GM13977 (cell line): ENCODE measurements at places on chromosomes 1 and 21.

DNA sequence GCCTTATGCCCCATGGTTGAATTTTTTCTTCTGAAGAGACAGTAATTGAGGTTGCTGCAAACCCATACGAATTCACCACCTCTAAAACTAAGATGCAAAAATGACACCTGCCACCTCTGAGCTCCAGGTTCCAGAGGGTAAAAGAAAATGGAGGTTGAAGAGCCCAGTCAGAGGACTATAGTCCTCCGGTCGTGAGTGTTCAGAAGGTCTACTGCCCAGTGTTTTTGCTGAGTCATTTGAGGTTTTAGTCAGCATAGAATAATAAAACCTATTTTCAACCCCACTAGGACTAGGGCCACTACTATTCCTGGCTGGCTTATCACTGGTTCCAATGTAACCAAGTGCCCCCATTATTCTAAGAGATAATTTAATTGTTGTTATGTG, 12.9 kb upstream of the SLAMF7 start:
- DNase-seq = no peak

- peak; percentile 10 for DNase-seq
Observed at GRCh38 chr1:61950418-61950817, 208.1 kb downstream of the PATJ start.

GRCh38 chr1:18470671-18471355, 9.9 kb upstream of the KLHDC7A start:
- DNase-seq = no peak

DNA sequence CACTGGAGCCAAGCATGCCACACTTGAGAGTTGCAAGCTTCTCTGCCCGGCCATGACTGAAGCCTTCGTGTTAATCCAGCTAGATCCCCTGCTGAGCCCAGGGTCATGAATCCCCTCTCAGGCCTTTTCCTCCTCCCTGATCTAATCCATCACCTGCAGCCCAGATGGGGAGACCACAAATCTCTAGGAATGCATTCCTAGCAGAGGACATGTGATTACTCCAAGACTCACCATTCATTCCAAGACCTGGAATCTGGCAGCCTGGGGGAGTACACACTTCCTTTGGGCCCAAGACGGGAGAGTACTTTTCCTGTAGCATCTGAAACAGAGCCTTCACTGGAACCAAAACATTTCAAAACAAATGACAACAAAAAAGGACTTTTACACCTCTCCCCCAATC, 269.3 kb upstream of the NFIA start:
- no peak for DNase-seq

GRCh38 chr1:73980324-73981040, 217.5 kb downstream of the LRRIQ3 start:
- no peak for DNase-seq

GRCh38 chr1:185610954-185611353, 123.2 kb upstream of the HMCN1 start:
- DNase-seq = no peak

GRCh38 chr1:244369256-244370057, 82.3 kb downstream of the ADSS2 start:
- no peak for DNase-seq

DNA sequence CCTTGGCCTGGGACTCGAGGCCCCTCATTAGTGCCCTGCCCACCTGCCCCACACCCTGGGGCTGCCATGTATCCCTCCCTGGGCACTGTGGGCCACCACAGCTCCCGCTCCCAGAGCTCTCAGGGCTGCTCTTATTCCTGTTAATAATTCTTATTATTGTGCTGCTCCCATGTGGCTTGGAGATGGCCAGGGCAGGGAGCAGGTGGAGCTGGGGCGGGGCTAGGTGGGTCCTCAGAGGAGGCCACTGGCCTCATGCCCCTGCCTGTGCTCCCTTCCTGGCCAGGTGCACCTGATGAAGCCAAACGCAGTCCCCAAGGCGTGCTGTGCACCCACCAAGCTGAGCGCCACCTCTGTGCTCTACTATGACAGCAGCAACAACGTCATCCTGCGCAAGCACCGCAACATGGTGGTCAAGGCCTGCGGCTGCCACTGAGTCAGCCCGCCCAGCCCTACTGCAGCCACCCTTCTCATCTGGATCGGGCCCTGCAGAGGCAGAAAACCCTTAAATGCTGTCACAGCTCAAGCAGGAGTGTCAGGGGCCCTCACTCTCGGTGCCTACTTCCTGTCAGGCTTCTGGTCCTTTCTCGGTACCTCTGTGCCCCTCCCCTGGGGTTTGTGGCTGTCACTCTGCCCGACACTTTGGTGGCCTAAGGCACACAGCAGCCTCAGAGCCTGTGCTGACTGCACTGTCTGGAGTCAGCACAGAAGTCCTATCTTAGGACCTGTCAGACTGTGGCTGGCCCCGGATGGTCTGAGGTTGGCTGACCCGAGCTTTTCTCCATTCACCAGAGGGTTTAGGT, 34.1 kb downstream of the BMP8A start:
- DNase-seq = peak; percentile 83

- no peak for DNase-seq
Observed at GRCh38 chr1:219155135-219155534, 18.5 kb upstream of the LYPLAL1 start.

DNA sequence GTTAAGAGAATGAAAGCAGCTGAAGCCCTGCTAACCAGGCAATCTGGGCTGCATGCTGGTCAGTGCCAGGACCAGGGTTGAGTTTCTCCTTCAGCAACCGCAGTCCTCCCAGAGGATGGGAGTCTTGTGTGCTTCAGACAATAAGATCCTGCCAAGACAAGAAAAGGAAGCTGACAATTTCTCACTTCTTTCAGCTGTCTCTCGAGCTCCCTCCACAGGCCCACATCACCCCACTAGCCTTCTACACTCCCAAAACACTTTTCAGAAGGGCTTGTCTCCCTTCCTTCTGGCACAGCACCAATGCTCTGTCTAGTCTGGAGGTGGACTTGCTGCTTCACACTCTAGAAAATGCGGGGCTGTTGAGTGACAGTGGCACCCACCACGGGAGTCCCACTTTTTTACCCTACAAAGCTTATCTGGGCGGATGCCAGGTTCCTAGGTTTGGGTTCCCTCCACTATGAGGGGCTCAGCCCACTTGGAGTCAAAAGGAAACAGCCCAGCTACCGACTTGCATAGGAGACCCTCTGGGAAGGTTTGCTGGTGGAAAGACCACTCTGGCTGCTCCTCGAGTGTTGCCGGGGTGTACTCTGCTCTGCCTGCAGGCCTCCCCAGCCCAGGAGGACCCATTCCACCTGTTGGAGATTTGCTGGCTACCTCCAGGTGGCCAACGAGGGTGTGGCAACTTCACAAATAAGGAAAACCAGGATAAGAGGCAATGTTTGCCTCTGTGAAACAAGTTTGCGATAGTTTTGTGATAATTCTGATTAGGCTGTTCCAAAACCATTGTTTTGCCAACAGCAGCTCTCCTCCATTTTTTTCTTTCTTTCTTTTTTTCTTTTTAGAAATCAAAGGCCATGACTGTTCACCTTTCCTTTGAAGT, 68.9 kb downstream of the TENT5C start:
- DNase-seq = peak; percentile 68

- DNase-seq = no peak
Observed at GRCh38 chr21:18373606-18374005, 30.0 kb downstream of the TMPRSS15 start.

GRCh38 chr1:244749230-244750016, 86.0 kb upstream of the COX20 start:
- no peak for DNase-seq

DNA sequence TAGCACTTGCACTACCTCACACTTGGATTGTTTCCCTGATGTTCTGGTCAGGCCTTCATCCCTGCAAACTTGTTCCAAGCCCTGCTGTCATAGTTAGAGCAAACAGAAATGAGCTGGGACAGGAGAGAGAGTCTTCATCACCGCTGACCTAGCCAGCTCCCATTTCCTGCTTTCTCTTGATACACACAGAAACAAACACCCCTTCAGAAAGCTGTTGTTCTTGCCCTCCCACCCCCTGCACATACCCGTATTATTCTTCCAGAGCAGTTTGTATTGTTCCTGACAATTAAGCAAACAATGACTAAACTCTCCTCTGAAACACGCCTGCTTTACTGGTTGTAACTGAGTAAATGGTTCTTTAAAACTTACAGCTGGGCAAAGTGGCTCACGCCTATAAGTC, 2.9 kb upstream of the SYT2 start:
- no peak for DNase-seq

DNA sequence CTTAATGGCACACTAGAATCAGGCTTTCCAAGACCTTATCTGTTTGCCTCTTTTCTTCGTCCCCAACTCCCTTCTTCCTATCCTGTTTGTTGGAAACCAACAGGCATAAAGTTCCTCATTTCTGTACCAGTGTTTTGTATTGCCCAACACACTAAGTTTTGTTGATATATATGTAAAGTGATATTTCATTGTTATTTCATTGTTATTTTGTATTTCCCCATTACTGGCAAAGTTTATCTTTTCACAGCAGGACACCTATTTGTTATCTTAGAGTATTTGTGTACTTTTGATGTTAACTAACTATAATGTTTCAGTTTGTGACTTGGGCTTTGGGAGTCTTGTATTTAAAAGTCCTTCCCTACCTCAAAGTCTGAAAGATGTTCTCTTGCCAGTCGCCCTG, 27.1 kb downstream of the FAM20B start:
- no peak for DNase-seq

- no peak for DNase-seq
Observed at GRCh38 chr1:200362421-200362820, 47.4 kb downstream of the ZNF281 start.

DNA sequence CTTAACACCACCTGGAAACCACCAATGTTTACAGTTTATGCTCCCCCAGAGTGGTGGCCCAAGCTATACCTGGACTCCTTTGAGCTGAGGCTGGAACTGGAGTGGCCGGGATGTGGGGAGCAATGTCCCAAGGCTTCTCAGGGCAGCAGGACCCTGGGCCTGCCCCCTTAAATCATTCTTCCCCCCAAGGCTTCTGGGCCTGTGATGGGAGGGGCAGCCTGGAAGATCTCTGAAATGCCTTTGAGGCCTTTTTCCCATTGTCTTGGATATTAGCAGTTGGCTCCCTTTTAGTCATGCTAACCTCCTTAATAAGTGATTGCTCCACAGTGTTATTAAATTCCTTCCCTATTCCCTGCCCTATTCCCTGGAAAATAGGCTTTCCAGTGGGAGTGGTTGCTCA, 185.8 kb downstream of the HS2ST1 start:
- no peak for DNase-seq

GRCh38 chr1:226128487-226129075, 58.0 kb downstream of the ACBD3 start:
- no peak for DNase-seq

DNA sequence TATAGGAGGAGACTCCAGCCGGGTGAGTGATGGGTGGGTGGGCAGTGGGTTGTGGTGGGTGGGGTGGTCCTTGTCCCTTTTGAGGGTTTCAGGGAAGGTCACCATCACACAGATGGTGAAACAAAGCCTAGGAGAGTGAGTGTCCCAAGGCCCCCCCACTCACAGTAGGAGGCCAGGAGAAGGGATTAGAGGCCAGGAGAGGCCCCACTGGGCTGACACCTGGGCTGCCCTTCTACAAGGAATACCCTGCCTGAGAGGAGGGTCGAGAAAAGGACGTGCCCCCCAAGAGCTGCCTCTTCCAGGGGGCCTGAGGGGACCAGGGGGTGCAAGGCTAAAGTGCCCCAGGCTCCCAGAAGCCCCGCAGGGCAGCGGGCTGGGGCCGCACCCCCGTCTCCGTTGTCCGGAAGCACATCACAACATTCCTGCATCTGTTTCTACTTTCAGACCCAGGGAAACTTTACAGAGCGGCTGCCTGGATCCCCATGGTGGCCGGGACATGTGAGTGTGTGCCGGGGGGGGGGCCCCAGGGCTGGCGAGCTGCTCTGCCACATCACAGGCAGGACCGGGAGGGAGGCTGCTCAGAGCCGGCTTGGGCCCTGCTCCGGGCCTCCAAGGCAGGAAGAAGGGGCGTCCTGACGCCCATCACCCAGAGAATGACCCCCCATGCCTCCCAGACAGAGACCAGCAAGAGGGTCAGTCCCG, 68.2 kb downstream of the ARHGEF16 start:
- no peak for DNase-seq

DNA sequence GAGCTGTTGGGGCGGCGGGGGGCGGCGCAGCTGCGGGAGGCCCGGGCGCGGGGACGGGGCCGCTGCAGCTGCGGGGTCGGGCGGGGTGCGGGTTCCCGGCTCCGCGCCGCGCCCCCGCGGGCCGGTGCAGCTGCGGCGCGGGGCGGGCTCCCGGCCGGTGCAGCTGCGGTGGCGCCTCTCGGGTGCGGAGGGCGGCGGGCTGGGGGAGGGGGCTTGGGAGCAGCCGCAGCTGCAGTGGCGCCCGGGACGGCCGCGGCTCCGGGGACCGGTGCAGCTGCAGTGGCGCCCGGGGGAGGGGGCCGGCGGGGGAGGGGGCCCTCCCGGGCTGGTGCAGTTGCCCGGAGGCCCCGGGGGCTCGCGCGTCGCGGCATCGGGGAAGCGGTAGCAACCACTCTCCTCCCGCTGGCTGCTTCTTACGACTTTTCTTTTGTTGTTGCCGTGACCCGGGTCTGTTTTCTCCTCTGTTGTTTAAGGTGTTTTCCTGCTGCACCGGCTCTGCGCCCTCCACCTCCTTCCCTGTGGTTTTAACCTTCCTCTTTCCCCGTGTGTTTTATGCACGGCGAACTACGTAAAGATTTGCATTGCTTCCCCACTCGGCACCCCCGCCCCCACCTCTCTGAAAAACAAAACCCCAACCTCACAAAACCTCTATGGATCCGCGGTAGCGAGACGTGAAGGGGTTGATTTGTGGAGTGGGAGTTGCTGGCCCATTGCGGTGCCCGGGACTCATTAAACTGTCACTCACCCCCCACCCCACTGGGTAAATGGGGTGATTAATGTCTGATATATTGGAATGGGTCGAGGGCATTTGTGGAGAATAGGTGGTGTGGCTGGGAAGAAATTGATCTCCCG, 1.7 kb upstream of the ZBTB18 start:
- DNase-seq = peak; percentile 60

DNA sequence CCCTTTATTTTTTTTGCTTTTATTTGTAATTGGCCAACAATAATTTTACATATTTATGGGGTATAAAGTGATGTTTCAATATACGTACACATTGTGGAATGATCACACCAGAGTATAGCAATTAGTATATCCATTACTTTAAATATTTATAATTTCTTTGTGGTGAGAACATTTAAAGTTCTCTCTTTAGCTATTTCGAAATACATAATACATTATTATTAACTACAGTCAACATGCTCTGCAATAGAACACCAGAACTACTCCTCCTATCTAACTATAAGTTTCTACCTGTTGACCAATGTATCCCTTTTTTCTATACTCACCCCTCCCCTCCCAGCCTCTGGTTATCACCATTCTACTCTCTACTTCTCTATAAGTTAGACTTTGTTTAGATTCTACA, 77.4 kb downstream of the SCMH1 start:
- DNase-seq = no peak

GRCh38 chr1:165763442-165763841, 5.2 kb downstream of the TMCO1 start:
- no peak for DNase-seq

GRCh38 chr1:41354956-41355355, 6.3 kb upstream of the FOXO6 start:
- DNase-seq = no peak

- no peak for DNase-seq
Observed at GRCh38 chr1:171256940-171257606, 8.8 kb downstream of the FMO1 start.

DNA sequence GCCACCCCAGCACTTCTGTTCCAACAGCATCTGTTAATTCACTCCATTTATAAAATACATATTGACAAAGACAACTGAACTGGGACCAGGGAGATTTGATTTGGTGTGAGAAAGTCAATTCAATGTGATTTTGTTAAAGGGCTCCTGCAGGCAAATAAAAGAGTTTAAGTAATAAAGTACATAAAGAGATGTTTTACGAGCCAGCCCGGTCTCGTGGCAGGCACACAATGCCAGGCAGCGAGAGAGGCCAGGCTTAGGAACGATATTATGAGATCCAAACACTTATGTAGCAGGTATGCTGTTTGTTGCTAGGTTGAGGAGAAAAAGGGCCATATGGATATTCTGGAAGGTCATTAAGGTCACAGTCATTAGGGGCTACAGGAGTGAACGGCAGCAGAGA, 227.1 kb downstream of the KCTD3 start:
- no peak for DNase-seq
